ENCODE measurements at places on chromosomes 2 and 18.

- no peak for DNase-seq
Observed at GRCh38 chr2:30680121-30680520, 127.1 kb downstream of the CAPN13 start.

GRCh38 chr2:171490577-171490976, 31.7 kb upstream of the CYBRD1 start:
- DNase-seq: no peak

DNA sequence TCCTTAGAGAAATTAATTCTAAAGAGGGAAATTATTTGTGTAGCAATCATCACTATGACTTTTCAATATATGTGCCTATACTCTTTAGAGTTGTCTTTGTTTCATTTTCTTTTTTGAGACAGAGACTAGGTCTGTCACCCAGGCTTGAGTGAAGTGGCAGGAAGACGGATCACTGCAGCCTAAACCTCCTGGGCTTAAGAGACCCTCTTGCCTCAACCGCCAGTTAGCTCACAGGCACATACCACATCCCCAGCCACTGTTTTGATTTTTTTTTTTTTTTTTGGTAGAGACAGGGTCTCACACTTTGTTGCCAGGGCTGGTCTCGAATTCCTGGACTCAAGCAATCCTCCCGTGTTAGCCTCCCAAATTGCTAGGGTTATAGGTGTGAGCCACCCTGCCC, 12.4 kb downstream of the YWHAQ start:
- DNase-seq: no peak

DNA sequence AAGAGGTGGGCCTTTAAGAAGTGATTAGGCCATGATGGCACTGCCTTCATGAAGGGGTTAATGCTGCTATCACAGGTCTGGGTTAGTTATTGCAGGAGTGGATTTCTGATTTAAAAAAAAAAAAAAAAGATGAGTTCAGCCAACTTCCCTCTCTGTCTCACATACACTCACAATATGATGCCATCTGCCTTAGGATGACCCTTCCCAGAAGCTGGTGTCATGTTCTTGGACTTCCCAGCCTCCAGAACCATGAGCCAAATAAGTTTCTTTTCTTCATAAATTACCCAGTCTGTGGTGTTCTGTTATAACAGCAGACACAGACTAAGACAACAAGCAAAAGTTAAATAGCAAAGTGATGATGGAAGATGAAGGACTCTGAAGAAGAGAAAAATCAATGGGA, 179.7 kb upstream of the ETAA1 start:
- no peak for DNase-seq

GRCh38 chr2:191522478-191523120, 155.3 kb upstream of the NABP1 start:
- no peak for DNase-seq

DNA sequence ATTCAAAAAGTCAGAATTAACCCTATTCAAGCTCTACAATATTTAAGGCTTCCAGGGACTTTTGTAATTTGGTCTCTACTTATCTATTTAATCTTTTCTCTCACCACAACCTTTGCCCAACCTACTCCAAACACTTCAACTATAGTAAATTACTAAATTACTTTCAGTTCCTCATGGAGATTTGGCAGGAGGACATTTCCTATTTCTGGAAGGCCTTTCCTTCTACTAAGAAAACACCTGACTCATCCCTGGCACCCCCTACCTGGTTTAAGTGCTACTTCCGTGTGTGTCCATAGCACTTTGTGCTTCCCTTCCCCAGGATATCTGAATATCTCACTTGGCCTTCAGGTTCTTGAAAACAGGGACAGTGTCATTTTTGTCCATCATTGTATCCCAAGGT, 96.3 kb downstream of the UPP2 start:
- no peak for DNase-seq

GRCh38 chr2:96843538-96844268, at the start of gene ANKRD23:
Gene ANKRD23, minus strand, starts transcription at chr2:96844021. Its CDS starts 29 bp downstream, at chr2:96843992.
- no peak for DNase-seq

- peak; percentile 79 for DNase-seq
Observed at GRCh38 chr2:170530284-170530745, 184.8 kb upstream of the SP5 start.

GRCh38 chr18:55407191-55407590, 180.8 kb downstream of the TCF4 start:
- peak; percentile 66 for DNase-seq

- DNase-seq: no peak
Observed at GRCh38 chr2:234422981-234423431, 73.9 kb downstream of the ARL4C start.

- DNase-seq: no peak
Observed at GRCh38 chr2:238945433-238946150, 97.7 kb downstream of the TWIST2 start.

- DNase-seq: no peak
Observed at GRCh38 chr2:122500316-122501105, 745.1 kb downstream of the TSN start.

GRCh38 chr2:108194409-108195132, 45.2 kb upstream of the SULT1C3 start:
- peak; percentile 71 for DNase-seq

DNA sequence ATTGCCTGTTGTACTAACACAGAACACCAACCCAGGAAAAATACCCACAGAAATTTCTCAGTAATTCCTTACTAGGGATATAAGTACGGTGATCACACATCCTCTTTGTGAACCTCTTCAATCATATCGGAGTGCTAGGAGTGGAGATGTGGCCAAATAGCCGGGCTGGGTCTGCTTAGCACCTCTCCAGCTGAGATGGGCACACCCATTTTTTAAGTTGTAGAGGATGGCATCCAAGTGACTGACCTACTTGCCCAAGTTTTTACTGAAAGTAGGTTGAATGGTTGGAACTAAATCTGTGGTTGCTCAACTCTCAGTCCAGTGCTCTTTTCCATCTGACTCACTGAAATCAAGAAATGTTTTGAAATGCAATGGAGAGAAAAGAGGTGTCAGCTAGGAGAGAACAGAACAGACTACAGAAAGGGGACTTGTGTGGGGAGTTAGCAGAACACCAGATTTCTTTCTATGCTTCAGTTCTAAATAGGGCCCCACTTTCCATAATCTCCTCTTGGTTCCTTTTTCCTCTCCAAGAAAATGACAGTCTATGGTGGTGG, 68.7 kb upstream of the FSHR start:
- no peak for DNase-seq

DNA sequence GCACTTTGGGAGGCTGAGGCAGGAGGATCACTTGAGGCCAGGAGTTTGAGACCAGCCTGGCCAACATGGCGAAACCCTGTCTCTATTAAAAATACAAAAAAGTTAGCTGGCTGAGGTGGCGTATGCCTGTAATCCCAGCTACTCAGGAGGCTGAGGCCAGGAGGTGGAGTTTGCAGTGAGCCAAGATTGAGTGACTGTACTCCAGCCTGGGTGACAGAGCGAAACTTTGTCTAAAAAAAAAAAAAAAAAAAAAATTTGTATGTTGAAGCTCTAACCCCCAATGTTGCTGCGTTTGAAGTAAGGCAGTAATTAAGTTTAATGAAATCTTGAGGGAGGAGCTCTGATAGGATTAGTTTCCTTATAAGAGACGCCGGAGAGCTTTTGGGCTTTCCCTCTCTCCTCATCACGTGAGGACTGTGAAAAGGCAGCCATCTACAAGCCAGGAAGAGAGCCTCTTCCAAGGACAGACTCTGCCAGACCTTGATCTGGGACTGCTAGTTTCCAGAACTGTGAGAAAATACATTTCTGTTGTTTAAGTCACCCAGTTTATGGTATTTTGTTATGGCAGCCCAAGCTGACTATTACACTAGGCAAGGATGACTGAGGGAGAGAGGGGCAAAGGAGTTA, 11.5 kb upstream of the PNPT1 start:
- no peak for DNase-seq

Measured in brain (organoid and tissue), 16 donors.